ENCODE measurements at places on chromosomes 6 and 20.

- no peak for DNase-seq
Measured at GRCh38 chr6:72410769-72411168, 211.1 kb upstream of the KCNQ5 start.

DNA sequence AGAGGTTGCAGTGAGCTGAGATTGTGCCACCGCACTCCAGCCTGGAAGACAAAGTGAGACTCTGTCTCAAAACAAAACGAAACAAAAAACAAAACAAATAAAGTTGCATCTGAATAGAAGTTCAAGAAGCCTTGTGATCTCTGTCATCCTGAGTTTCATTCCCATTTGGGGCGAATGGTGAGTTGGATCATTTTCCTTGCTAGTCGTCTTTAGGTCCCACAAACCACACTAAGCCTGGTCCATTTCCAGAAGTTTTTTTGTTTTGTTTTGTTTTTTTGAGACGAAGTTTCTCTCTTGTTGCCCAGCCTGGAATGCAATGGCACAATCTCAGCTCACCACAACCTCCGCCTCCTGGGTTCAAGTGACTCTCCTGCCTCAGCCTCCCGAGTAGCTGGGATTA, 33.8 kb downstream of the ZNF217 start:
- no peak for DNase-seq

GRCh38 chr20:20375862-20376261, 8.0 kb downstream of the INSM1 start:
- DNase-seq = no peak

GRCh38 chr20:44396369-44397130, 41.1 kb downstream of the HNF4A start:
- no peak for DNase-seq

- DNase-seq = no peak
Measured at GRCh38 chr20:35673884-35674283, 9.2 kb upstream of the CPNE1 start.

DNA sequence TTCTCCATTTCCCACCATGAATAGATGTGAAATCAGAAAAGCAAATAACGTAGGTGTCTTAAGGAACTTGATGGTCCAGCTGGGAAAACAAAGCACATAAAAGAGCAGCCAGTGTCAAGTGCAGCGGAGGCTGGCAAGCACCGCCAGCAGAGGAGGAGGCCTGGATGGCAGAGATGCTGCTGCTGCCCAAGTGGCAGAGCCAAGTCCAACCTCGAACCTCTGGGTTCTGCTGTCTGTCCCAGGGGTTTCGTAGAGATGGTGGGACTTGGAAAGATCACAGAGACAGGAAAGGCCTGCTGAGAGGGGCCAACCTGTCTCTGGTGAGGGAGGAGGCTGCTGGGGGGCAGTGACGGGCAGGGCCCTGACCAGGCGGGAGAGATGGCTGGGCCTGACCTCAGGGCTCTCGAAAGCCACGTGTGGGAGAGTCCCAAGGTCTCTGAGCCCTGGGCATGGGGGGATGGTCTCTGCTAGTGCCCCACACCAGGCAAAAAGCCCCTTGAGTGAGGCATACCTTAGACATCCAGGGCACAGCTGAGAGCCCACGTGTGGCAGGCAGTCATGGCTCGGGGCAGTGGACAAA, 77.3 kb downstream of the TCP11 start:
- no peak for DNase-seq

GRCh38 chr6:37688078-37688850, 9.4 kb downstream of the MDGA1 start:
- no peak for DNase-seq

DNA sequence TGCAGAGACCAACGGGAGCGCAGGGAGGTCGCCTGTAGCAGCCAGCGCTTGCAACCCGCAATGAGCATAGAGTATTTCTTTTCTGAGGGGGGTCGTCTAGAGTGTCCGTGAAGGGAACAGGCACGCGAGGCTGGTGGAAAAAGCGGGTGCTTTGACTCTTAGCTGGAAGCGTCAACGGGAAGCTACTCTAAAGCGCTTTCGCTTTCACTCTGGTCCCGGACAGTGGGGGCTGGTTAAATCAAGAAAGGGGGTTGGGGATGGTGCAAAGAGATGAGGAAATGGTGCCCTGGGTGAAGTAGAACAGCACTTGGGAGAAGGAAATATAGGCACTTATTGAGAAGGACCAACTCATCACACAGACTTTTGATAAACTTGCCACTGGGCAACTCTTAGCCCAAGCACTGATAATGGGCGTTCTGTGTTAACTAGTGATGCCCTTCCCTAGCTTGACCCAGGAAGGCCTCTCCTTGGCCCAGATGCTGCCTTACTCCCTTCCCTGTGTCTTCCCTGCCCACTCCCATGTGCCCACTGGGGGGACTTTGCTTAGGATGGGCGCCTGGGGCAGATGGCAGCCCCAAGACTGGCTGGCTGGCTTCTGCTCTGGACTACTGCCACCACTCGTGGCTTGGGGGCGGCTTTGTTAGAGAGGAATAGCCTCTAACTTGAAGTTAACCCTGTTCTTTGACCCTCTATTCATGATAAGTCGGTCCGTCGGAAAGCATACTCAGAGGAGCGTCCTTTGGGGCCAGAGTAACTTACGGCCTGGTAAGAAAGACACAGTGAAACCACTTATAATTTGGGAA, 585 bp downstream of the PSMB9 start:
- no peak for DNase-seq

DNA sequence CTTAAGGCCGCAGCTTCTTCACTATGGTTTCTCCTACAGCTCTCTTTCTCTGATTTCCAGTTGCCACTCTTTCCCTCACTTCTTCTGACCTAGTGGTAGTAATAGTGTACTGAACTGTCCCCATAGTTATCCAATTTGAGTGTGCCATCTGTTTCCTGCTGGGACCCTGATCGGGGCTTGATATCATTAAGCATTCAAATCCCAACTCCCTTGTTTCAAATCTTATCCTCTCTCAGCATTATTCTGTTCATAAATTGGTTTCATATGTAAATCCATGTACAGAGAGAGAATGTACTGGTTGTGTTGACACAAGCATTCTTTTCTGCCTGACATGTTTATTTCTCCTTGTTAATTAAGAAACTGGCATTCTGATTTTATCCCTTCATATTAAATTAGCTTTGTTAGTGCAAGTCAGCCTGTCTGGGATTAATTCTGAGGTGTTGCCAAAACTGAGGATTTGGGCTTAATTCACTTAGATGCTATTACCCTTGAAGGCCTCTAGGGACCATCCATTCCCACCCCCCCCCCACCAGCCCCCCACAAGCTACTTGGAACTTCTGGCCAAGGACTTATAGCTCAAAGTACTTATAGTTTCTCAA, 84.6 kb upstream of the PROKR2 start:
- DNase-seq = no peak

DNA sequence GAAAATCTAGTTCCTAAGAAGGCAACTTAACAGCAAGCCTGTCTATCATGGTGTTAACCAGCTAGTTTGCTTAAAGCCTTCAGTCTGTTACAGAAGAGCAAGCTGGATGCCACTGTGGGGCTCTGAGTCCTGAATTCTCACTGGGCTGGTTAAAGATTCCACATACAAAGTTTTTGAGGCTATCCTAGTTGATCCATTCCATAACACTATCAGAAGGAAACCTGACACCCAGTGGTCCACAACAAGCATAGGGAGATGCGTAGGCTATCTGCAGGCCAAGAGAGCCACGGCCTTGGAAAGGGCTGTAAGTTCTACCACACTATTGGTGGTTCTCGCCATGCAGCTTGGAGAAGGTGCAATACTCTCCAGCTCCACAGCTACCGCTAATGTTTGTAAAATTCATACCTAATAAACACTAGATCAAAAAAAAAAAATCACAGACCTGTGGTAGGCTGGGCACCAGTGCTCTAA, 420 bp upstream of the MCCD1 start:
- no peak for DNase-seq

DNA sequence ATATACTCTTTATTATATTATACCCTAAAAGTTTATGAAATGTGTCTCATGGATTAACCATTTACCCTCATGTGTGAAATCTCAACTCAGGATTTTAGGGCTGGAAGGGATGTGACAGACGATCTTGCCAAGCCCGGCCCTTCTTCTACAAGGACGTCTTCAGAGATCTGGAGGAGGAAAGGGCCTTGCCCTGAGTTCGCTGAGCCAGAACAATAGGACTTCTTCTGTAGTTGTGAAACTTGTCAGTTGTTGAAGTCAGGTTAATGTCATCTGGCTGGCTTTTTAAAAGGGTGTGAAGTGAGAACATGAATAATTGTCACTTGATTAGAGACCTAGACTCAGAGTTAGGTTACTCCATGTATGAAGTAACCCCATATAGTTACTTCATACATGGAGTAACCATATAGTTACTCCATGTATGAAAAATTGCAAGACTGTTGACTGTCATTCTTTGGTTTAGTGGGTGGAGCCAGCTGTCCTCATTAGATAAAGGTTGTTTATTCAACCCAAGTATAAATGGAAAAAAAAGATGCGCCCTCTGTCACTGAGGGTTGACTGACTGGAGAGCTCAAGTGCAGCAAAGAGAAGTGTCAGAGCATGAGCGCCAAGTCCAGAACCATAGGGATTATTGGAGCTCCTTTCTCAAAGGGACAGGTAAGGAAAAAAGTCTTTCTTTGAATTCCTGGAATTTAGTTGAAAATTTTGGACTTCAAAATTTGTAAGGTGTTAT, at the start of gene ARG1:
Gene ARG1, plus strand, starts transcription at position 541 of the 730 bp plus-strand sequence. Its CDS starts 57 bp downstream, at position 598.
- DNase-seq = no peak

DNA sequence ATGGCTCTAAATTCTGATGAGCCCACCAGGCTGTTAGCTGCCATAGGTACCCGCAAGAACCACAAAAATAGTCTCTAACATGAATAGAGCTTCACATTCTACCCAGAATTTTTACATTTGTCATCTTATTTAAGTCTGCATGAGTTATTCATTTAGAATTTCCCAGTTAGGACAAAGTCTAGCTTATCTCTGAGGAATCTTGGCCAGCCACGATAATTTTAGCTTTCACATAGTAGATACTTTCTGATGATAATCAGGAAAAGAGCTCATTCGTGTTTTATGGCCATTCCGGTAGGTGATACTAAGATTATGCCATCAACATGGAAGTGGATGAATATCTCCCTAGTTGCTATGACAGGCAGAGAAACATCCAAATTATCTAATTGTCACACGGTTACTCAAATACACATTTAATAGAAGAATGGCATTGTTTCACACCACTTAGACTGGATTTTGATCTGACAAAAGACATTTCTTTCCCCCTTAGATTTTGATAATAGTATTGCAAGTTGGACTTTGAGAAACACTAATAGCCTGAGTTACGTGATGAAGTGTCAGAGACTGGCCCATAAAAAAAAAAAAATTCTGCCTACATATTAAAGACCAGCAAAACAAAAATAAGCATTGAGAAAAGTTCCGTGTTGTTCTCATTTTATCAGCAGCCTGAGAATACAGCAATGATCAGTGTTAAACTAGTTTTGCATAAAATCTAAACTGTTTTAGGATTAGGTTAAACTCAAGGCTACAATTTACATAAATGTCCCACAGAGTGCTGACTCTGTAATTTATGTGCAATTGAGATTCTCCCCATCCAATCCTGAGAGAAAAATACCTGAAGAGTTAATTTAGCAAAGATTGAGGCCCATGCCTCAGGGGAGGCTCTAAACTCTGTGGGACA, 397.5 kb upstream of the ARID1B start:
- DNase-seq = no peak

DNA sequence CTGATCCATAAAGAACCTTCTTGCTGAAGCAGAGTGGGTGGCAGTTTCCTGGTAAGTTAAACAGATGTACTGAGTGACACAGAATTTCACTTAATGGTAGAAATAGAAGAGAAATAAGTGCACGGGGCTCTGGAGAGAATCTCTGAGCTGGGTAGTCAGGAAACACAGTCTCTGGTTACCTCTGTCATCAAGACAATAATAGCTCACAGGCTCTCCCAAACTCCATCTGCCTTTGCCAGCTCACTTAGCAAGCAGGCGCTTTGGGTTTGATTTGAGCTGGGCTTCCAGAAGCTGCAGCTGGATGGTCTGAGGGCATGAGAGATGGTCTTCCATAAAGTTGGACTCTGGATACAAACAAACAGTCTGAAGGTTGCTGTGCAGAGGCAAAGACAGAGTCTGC, 39.6 kb upstream of the PRSS35 start:
- no peak for DNase-seq

GRCh38 chr6:13615792-13616120, 621 bp downstream of the NOL7 start:
- DNase-seq = no peak

DNA sequence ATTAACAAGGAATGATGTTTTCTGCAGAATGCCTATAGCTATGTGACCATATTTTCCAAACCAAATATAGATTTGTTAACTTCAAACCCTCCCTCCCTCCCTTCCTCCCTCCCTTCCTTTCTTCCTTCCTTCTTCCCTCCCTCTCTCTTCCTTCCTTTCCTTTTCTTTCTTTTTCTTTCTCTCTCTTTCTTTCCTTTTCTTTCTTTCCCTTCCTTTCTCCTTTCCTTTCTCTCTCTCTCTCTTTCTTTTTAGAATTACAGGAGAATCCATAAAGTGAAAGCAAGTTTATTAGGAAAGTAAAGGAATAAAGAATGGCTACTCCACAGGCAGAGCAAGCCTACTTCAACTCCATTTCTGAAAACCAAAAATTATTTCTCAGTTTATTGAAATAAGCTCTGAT, 153.0 kb downstream of the AHI1 start:
- no peak for DNase-seq

- DNase-seq = peak; percentile 7
Measured at GRCh38 chr6:151998784-151999183, 191.3 kb downstream of the ESR1 start.

- DNase-seq = no peak
Measured at GRCh38 chr6:157635388-157636244, 187.4 kb upstream of the SNX9 start.

DNA sequence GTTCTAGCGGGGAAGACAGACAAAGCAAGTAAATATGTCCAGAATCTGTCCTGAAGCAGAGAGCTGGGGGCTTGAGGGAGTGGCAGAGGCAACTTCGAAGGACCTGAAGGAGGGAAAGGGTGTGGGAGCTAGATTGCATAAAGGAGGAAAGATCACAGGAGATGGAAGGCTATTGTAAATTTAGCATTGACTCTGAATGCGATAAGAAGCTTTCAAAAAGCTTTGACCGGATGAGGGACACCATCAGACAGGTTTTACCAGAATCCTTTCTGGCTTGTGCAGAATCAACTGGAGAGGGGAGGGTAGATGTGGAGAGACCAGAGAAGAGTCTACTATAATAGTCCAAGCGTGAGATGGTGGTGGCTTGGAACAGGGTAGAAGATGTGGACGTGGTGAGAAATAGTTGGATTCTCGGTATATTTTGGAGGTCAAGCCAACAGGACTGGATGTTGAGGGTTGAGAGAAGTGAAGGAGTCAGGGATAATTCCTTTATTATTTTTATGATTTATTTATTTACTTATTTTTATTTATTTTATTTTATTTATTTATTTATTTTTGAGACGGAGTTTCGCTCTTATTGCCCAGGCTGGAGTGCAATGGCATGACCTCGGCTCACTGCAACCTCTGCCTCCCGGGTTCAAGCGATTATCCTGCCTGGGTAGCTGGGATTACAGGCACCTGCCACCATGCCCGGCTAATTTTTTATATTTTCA, 19.9 kb upstream of the RIPOR3 start:
- DNase-seq = no peak

GRCh38 chr6:722077-722524, 29.2 kb upstream of the EXOC2 start:
- peak; percentile 40 for DNase-seq

GRCh38 chr20:15379681-15380296, 1042.4 kb upstream of the FLRT3 start:
- DNase-seq = no peak
